ENCODE measurements at places on chromosomes 11 and 22.

DNA sequence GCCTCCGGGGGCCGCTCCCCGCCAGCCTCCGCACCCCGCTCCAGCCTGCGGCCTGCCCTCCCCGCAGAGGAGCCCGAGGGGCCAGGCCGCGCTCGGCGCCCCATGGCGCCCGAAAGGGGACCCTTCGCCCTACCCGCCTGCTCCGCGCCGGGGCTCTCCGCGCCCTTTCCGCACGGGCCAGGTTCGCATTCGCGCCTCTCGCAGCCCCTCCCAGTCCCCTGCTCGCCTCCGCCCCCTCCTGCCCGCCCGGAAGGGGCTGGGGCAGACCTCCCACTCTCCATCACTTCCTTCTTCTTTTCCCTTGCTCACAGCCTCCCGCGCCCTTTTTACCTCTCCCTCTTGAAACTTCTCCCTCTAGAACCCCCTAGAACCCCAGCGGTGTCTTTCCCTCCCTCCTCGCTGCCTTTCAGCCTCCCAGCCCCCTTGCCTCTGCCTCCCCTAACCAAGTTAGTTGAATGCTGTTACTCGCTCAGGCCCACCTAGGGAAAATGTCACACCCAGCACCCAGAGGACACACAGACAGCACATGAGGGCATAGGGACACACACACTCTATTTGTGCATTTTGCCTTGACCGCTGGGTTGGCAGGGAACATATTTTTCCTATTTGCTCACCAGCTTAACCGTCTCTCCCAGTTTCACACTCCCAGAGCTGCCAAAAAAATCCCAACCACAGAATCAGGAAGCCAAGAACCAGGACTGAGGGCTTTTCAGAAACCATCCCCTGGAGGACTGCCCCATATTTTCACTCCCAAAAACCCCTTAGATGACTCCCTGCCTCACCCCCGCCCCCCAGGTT is at the start of gene SLC43A3:
Gene SLC43A3, minus strand, starts transcription at position 193 of the 798 bp plus-strand sequence. CDS start 949 bp downstream, outside the sequence.
- peak; percentile 91 for DNase-seq

DNA sequence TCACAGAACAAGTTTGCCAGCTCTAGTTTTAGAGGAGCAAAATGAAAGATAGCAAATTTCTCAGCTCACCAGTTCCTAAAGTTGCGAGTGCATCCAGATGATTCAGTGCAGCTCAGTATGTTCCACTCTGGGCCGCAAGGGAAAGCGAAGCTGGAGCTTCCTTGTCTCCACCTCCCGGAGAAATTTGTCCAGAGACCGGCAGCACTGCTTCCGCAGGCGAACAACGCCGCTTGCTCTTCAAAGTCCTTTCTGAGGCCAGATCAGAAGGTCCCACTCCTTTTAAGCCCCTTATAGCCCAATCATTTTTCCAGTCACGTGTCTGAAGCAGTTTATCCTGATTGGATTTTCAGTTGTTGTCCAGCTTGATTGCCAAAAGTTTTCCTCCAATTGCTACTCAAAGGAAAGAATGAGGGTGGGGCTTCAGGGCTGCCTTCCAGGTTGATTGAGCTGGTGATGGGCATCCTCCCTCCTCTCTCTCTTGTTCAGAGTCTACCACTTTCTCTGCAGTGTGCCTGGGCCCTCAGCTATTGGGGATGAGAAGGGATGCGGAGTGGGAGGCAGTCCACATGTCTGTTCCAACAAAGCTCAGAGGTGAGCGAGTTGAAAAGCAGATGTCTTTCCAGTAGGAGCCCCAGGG is at the start of gene ZNF280A:
Gene ZNF280A, minus strand, starts transcription at position 251 of the 637 bp plus-strand sequence. CDS start 4,640 bp downstream, outside the sequence.
- DNase-seq = no peak

- no peak for DNase-seq
These were observed 12.1 kb downstream of the MAPK8IP2 start for GRCh38 chr22:50612528-50613221.

DNA sequence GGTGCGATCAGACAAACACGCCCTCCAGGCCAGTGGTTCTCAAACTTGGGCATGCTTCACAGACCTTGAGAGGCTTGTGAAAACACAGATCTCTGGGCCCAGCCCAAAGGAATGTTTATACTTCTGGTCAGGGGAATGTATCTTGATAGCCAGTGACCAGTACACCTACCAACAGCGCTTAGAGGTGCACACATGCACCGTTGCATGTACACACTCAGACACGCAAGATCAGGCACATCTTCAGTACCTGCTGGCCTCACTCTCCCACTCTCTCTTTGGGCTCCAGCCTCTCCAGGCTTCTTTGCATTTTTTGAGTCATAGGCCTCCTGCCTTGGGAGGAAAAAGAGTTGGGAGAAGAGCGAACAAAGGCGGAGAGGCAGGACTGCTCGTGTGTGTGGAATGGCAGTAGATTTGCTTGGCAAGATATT is 11.7 kb upstream of the FXYD6 start:
- no peak for DNase-seq

DNA sequence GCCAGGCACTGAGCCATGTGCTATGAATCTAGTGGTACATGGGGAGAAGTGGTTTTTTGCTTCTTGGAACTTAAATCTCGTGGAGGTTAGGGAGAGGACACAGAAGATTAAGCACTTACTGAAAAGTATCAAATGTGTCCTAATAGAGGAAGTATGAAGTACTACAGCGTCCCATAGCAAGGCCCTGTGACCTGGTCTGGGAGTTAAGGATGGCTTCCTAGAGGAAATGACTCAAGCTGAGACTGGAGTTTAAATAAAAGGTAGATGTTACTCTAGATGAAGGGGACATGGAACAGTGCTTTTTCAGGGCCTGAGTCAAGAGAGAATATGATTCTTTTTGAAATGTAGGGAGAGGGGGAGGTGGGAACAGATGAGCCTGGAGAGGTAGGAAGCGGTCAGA is 202.9 kb downstream of the GRIK4 start:
- DNase-seq = no peak

GRCh38 chr22:40560551-40560950 is 76.0 kb downstream of the MRTFA start:
- DNase-seq = no peak

- DNase-seq = no peak
These were observed 116.5 kb downstream of the SPON1 start for GRCh38 chr11:14079011-14079410.
